ENCODE measurements at places on chromosomes 7 and 10. TPM values are rescaled to one million over a fixed set of nuclear protein-coding genes. Genes with fewer than 3 reads are reported as not detected.

DNA sequence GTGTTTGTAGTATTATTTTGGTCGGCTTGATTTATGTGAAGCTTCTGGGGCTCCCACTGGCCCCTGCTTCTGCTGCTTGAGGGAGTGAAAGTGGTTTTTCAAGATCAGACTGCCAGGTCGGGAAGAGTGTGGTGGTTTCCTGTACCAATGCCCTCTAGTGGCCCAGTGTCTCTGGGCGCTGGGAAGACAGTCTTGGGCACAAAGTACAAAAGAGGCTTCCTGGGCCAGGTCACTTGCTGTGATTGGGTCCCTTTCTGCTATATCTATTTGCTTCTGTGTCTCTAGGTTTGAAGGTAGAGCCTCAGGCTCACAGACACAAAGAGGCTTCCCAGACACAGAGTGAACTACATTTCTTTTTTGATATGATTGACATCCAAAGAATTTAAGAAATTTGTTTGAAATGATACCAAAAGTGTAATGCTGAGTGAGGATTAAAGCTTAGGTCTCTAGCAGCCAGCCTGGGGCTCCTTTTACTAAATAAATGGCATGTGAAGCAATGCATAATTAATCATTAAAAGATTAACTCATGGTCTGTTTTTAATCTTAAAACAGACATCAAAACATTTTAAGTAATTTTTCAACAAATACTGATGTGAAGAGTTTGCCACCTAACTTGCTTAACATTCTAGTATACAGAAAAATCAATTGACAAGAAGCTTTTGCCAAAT, 36.3 kb downstream of the ABCB1 start:
- H3K27ac ChIP-seq, result no peak overlapping the region
- peak; percentile 27 for DNase-seq
- H3K4me3 ChIP-seq, result no peak overlapping the region
- no peaks in the 10 kb centered on the region for H3K4me1 ChIP-seq
- H3K27me3 ChIP-seq, result no peaks in the 10 kb centered on the region

- H3K27me3 ChIP-seq, result no peaks in the 10 kb centered on the region
- no peaks in the 10 kb centered on the region for H3K36me3 ChIP-seq
- peak overlapping the region; percentile 62 for H3K4me3 ChIP-seq
- no peak for DNase-seq
- no peak overlapping the region for H3K27ac ChIP-seq
- H3K4me1 ChIP-seq, result peaks cover 30% of the 10 kb centered on the region
Observed at GRCh38 chr10:14605231-14605925, 169.3 kb downstream of the FAM107B start.

CPEB3 gene
- 11.0 TPM for total RNA-seq

PPP1R3C gene
- total RNA-seq, result 1.8 TPM

DNA sequence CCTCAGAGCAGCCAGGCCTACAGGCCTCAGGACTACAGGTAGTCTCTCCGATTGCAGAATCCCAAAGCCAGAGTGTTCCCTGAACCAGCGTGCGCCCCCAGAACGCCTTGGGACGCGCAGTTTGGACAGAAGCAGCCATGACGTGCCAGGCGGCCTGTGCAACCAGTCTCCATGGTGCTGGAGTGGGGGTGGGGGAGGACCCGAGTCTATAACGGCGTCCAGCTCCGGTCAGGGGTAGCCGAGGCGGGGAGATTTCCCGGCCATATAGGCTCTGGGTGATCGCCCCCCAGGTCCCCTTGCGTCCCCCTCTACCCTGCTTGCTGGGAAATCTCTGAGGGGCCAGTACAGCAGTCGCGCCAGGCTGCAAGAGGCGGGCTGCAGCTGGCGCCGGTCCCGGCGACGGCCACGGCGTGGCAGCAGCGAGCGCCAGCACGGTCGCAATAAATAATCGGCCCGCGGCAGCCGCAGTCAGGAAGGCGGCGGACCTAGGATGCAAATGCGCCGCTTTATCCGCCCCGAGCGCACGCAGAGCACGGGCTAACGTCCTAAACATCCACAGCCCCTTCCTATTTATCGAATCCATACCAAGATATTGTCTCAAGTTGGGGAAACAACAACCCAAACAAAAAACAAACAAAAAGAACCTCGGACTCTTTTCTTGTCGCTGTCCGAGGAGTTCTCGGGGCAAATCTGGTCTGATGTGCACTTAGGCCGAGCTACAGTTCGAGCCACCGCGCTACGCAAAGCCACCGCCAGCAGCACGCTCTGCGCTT, 1.6 kb downstream of the HOXA3 start:
- peak overlapping the region; percentile 31 for H3K4me3 ChIP-seq
- H3K4me1 ChIP-seq, result peaks cover 37% of the 10 kb centered on the region
- H3K36me3 ChIP-seq, result no peaks in the 10 kb centered on the region
- H3K27me3 ChIP-seq, result no peaks in the 10 kb centered on the region

IDI2 gene
- not detected for total RNA-seq

DNA sequence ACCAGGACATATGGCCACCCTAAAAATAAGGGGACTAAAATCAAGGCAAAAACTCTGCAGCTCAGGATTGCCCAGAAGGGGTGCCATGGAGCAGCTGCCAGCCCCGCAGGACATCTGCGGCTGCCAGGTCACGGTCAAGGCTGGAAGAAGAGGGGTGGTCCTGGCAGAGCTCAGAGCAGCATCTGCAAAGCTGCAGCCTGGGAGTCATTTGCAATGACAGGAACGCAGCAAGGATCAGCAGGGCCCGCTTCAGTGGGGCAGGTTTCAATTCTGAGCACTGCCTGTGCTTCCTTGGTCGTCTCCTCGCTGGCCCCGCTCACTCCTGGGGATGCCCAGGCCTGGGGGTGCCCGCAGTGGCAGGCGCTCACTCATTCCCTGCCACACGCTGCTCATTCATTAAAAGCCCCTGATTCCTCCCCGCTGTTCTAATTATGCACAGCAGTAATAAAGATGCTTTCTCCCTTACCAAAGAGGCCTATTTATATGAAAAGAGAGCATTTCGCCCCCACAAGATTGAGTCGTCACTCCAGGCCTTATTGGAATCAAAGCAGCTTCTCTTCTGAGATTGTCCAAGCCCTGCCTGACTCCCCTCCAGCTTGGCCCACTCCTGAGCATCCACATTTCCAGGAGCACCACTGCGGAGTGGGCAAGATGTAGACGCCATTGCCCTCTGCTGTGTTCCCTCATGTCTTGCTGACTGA, 4.6 kb downstream of the HSPA12A start:
- H3K36me3 ChIP-seq, result no peaks in the 10 kb centered on the region
- no peak for DNase-seq
- H3K27me3 ChIP-seq, result peaks cover 13% of the 10 kb centered on the region
- peaks cover 19% of the 10 kb centered on the region for H3K4me1 ChIP-seq
- H3K4me3 ChIP-seq, result no peak overlapping the region

DNA sequence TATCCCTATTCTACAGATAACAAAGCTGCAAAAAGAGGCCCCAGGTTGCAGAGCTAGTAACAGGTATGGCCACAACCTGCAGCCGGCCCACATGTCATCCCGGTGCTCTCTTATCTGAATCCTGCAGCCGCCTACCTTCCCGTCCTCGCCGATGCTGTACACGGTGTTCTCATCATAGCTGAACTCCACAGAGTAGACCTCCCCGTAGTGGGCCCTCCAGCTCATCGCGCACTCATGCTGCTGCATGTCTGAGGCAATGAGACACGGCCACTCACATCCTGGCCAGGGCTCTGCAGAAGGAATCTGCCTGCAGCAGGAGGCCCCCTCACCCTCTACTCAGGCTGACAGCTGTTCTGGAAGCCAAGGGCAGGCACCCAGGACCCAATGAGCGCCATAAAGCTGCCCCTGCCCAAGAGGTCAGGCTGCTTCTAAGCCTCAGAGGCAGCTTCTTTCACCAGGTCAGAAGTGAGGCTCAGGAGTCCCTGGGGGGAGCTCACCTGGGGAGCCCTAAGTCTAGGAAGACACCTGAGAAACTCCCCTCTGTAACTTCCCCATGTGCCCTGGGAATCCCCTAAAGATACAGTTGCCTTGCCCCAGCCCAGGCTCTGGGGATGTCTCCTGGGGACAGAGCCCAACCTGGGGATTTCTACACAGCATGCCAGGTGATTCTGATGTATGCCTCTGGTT, 17.9 kb upstream of the CYREN start:
- H3K27ac ChIP-seq, result no peak overlapping the region
- no peak overlapping the region for H3K4me3 ChIP-seq
- DNase-seq, result no peak
- peaks cover 71% of the 10 kb centered on the region for H3K36me3 ChIP-seq

DNA sequence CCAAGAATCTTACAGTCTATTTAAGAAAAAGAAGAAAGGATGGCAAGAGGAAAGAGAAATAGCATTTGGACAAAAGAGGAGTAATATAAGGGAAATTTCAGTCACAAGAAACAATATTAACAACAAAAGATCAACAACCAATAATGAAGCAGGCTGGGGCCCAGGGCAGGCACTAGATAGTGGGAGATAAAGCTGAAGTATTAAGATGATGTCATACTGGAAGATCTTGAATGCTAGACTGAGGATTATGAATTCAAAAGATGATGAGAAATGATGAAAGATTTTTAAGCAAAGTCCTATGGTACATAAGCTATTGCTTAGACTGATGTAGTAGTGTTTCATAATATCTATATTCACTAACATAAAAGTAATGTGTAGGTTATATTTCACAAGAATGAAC, 51.8 kb upstream of the SPOCK2 start:
- H3K36me3 ChIP-seq, result peaks cover 7% of the 10 kb centered on the region
- no peak for DNase-seq
- no peak overlapping the region for H3K27ac ChIP-seq
- no peak overlapping the region for H3K4me3 ChIP-seq
- H3K4me1 ChIP-seq, result no peaks in the 10 kb centered on the region

DNA sequence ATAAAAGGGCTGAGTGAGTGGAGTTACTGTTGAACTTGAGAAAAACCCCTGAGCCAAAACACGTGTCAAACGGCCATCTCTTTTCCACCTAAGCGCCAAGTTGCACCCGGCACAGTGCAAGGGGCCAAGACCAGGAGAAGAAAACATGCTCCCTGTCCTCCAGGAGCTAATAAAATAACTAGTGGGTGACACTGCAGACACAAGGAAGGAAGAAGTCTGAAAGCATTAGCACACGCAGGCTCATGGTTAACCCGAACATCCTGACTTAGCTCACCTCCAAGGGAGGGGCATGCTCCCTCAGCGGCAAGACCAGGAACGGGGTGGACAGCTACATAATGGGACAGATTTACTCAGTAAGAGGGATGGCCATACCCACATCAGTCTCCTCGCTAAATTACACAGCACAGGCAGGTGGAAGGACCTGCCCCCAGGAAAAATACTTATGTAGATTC, 65.0 kb downstream of the PIP4K2A start:
- no peak overlapping the region for H3K27ac ChIP-seq
- peaks cover 33% of the 10 kb centered on the region for H3K4me1 ChIP-seq
- DNase-seq, result no peak
- H3K27me3 ChIP-seq, result no peaks in the 10 kb centered on the region

- H3K36me3 ChIP-seq, result no peaks in the 10 kb centered on the region
- no peaks in the 10 kb centered on the region for H3K4me1 ChIP-seq
- DNase-seq, result no peak
Observed at GRCh38 chr7:70947181-70947580, 184.8 kb upstream of the GALNT17 start.

DNA sequence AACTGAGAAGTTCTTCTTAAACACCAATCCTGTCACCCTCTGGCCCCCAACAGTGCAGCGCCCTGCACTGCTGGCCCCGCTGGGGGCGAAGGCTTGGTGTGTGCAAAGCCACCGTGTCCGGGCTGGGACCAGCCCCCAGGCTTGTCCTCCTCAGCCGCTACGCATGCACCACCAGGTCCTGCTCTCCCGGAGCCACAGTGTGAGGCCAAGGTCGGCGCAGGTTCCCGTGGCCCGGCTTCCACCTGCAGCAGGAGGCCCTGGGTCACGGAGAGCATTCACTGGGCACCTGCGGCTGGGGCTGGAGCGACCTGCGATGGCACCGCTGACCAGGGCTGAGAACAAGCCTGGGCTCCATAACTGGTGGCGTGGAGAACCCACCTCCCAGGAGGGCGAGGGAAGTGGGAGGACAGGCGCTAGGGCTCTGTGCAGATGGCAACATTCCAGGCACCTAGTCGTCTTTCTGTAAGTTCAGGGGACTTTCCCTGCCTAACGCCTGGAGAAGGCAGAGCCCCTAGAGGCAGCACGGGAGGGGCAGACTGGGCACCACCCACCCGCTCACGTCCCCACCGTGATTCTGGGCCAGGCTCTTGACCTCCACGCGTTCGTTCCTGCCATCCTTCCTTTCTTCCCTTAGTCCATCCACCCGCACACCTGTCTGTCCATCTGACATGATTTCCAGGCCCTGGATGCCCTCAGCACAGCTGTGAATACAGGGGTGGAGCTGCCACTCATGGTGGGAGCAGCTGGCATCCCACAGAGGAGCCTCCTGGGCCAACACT, 271.6 kb downstream of the ELFN1 start:
- H3K4me1 ChIP-seq, result peaks cover 12% of the 10 kb centered on the region
- H3K27ac ChIP-seq, result peak overlapping the region; percentile 86
- DNase-seq, result no peak
- H3K4me3 ChIP-seq, result no peak overlapping the region
- no peaks in the 10 kb centered on the region for H3K27me3 ChIP-seq

GRCh38 chr7:195010-195829, 2.8 kb downstream of the FAM20C start:
- H3K27ac ChIP-seq, result no peak overlapping the region
- H3K36me3 ChIP-seq, result peaks cover 40% of the 10 kb centered on the region
- H3K4me1 ChIP-seq, result peaks cover 57% of the 10 kb centered on the region
- H3K27me3 ChIP-seq, result peaks cover 7% of the 10 kb centered on the region
- no peak for DNase-seq

TMEM229A gene
- total RNA-seq, result not detected

GRCh38 chr10:81546243-81546642, 328.8 kb upstream of the NRG3 start:
- no peak for DNase-seq
- H3K27me3 ChIP-seq, result no peaks in the 10 kb centered on the region
- no peak overlapping the region for H3K4me3 ChIP-seq
- H3K4me1 ChIP-seq, result no peaks in the 10 kb centered on the region
- no peak overlapping the region for H3K27ac ChIP-seq
- H3K36me3 ChIP-seq, result no peaks in the 10 kb centered on the region

GRCh38 chr7:40827222-40828085, 692.6 kb downstream of the SUGCT start:
- no peak for DNase-seq
- no peaks in the 10 kb centered on the region for H3K27me3 ChIP-seq
- no peak overlapping the region for H3K4me3 ChIP-seq
- H3K27ac ChIP-seq, result no peak overlapping the region
- H3K36me3 ChIP-seq, result no peaks in the 10 kb centered on the region

GRCh38 chr7:88795553-88795952, at the start of gene TEX47:
TEX47 (minus strand) TSS chr7:88795737; CDS start chr7:88794942, 795 bp downstream.
- H3K27ac ChIP-seq, result no peak within 1 kb of the TSS
- no peaks in the 10 kb centered on the region for H3K27me3 ChIP-seq
- no peaks in the 10 kb centered on the region for H3K4me1 ChIP-seq
- H3K36me3 ChIP-seq, result no peaks in the 10 kb centered on the region
- no peak within 1 kb of the TSS for H3K4me3 ChIP-seq
- DNase-seq, result no peak

- no peaks in the 10 kb centered on the region for H3K36me3 ChIP-seq
- no peaks in the 10 kb centered on the region for H3K4me1 ChIP-seq
- H3K4me3 ChIP-seq, result no peak overlapping the region
- H3K27ac ChIP-seq, result no peak overlapping the region
- DNase-seq, result no peak
Observed at GRCh38 chr10:131875501-131875900, 25.3 kb upstream of the PPP2R2D start.

DNA sequence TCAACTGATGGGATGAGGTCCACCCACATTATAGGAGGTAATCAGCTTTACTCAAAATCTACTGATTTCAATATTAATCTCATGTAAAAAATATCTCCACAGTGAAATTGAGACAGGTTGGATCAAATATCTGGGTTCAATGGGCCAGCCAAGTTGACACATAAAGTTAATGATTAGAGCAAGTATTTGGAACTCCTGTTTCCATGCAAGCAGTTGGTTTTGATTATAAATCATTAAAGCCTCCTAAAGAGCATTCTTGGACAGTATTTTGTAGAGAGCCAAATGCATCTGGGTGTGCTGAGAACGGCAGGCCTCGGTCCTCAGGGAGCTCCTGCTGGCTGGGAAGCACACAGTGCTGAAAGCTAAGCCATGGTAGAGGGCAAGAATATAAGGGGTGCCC, 126.9 kb upstream of the BTBD16 start:
- H3K27ac ChIP-seq, result no peak overlapping the region
- no peak for DNase-seq
- no peak overlapping the region for H3K4me3 ChIP-seq

All from upper lobe of left lung (tissue), 6 donors.